Cerebellar nuclear complex (tissue), 1 donor: ENCODE measurements at places on chromosomes 5 and 9.

DNA sequence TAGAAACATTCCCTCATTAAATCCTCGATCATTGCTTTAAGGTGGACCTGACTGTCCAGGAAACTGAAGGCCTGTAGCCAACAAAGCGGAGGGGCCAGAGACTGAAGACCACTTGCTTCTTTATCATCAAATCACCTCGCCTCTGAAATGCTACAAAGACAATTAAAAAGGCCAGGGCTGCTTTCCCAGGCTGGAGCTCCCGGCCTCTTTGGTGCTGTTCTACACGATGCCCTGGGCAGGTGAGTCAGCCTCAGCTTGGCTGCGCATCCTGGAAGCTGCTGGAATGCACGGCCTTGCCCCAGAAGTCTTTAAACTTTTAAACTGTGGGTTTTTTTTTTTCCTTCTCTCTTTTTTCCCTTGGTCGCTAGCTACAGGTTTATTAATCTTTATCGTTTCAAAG is 46.5 kb downstream of the SH3PXD2B start:
- DNase-seq, result no peak

DNA sequence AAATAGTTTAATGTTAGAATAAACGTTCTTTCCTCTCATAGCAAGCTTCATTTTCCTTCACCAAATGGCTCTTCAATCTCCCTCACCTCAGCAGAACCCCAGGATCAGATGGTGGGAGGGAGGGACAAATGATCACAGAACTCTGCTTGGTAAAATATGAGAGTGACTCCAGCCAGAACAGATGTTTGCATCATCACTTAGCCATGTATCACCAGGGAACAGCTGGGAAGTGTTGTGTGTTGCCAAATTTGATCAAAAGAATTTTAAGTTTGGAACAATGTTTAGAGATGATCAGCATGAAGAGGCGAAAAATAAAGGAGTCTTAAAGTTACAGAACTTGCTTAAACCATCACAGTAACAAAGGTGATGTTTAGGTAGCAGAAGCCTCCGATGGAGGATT is 115.7 kb downstream of the FRMD3 start:
- no peak for DNase-seq

DNA sequence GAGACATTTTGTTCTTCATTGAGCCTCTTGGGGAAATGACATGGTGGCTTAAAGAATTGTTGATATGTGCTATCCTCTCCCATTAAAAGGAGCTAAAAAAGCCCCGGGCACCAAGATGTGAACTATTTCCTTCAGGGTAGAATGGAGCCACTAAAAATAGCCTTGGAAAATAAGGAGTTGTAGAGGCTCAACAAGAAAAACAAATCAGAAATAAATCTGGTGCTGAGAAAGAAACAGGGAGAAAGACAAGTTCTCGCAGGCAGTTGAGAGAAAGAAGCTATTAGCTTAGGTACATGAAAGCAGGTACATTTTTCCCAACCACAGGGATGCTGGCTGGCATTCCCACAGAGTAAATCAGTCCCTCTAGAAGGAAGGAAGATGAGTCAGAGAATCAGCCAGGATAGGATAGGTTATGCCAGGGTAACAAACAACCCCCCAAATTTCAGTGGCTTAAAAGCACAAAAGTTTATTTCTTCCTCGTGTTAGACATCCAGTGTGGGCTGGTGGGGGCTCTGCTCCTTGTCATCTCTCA is 134.6 kb upstream of the ADRA1B start:
- no peak for DNase-seq

- DNase-seq, result no peak
Observed at GRCh38 chr5:13581914-13582313, 362.6 kb downstream of the DNAH5 start.

GRCh38 chr5:6745706-6746222 is 32.5 kb downstream of the TENT4A start:
- DNase-seq, result no peak

- no peak for DNase-seq
Observed at GRCh38 chr9:136485049-136486045, 2.5 kb upstream of the SEC16A start.

DNA sequence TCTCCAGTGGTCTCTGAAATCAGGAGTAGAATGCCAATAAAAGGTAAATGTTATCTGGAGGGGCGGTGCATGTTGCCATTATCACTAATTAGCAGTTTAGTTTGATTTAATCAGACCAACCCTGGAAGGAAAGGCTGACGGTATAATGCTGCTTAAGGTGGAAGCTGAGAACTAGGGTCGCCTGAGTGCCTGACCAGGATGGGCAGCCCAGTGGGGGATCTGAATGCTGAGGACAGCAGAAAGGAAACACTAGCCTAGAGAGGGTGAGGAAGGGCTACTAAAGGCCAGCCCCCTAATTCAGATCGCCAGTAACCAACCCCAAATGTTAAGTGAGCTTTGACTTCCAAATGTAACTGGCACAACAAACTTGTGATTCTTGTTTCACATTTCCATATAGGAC is 172.2 kb downstream of the APBA1 start:
- no peak for DNase-seq

- DNase-seq, result no peak
Observed at GRCh38 chr5:154193701-154194121, 3.2 kb downstream of the GALNT10 start.
